ENCODE measurements at places on chromosomes 12 and 14.
A peak's percentile ranks its signal among the peaks of the same experiment; 100 is the strongest.

DNA sequence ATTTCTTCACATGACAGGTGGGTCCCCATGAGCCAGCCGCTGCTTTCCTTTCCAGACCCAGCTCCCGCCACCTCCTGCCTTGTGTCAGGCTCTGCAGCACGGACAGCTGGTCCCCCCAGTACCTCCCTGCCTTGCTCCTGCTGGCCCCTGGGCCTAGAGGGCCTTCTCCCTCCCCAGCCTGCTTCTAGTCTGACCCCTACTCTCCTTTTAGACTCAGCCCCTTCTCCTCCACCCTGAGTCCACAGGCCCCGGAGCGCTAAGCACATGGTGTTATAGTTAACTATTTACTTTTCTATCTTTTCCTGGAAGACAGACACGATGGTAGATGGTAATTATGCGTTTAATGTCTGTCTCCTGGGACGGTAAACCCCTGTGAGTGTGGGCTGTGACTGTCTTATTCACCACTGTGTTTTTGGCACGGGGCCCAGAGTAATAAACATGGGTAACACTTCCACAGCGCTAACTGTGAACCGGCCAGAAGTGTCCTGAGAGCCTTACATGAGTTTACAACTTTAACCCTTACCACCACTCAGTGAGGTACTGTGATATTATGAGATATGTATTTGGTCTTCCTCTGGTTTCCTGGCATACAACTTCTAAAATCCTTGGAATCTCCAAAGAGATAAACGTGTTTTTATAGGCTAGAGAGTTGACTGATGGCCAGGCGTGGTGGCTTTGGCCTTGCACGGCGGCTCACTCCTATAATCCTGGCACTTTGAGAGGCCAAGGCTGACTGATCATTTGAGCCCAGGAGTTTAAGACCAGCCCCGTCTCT is 41.2 kb downstream of the DGLUCY start:
- DNase-seq = no peak

- DNase-seq = no peak
Measured at GRCh38 chr12:32568228-32568627, 110.9 kb upstream of the DNM1L start.

GRCh38 chr14:24329073-24329663 is 5.7 kb downstream of the ADCY4 start:
- DNase-seq = no peak

- DNase-seq = no peak
Measured at GRCh38 chr12:94832780-94833681, 170.5 kb downstream of the NDUFA12 start.

DNA sequence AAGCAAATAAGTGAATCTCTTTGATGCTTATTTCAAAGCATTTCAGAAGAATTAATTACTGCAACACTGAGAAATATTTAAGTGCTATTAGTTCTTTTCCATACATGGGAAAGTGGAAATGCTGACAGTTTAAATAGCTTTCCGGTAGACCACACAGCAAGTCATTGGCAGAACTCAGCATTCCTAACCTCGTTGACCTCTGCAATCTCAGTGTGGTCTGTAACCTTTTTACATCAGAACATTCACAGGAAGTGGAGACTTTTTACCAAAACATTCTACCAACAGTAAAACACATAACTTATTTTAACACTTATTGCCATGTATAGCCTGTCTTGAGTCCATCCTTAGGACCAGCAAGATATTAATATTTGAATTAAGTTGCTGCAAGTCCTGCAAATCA is 249.5 kb upstream of the DCN start:
- DNase-seq = no peak

DNA sequence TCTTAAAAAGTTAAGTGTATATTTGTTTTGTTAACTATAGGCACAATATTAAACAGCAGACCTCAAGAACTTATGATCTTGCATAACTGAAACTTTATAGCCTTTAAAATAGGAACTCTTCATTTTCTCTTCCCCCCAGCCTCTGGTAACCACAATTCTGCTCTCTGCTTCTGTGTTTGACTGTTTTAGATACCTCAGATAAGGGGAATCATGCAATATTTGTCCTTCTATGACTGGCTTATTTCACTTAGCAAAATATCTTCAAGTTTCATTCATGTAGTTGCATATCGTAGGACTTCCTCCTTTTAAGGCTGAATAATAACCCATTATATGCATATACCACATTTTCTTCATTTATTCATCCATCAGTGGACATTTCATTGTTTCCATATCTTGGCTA is 131.3 kb downstream of the PTPRO start:
- no peak for DNase-seq

GRCh38 chr14:23442721-23443356 is 7.4 kb upstream of the MYH7 start:
- DNase-seq = no peak

DNA sequence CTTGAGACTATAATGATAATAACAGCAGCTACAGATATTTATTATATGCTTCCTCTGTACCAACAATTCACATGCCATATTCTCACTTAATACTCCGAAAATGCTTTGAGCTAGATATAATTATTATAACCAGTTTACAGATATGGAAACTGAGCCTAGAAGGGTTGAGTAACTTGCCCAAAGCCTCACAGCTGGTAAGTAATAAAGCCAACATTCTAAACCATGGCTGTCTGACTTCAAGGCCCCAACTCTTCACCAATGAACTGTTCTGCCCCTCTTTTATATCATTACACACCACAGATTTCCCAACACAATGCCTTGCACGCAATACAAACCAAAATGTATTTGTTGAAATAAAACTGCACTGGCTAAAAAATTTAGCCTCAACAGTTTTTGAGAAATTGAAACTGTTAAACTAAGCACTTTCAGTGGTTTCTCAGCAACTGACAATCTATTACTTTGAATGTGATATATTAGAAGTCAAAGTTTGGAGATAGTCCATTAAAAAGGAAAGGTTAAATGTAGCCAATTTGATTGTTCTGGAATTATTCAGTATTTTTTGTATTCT is 222.5 kb upstream of the ARHGAP5 start:
- no peak for DNase-seq

DNA sequence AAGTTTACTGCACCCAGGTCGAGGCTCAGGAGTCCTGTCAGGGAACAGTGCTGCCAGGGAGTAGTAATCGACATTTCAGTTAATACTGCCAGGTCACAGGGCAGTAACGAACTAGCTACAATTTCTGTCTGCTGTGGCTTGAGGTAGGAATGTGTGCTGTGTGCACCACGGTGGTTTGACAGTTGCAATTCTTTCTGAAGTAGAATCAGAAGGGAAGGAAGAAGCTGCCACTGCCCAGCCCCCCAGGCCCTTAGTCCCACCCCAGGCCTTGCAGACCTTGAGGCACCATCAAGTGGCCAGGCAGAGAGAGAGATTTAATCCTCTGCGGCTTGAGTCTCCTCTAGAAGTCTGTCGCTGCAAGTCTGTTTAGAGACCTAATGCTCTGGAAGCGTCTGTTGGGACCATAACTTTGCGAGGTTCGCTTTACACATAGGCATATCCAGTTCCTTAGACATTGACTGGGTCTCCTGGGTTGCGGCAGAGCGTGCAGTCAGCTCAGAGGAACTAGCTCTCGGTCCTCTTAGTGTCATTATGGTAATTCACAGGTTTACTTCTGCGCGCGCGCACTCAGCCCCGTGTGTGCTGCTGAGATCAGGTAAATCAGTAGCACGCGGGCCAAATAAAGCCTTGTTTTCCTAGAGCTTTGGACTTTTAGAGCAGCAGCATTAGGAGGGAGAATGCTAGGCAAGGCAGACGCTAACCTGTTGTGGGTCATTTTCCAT is 9.8 kb downstream of the NKX2-1 start:
- DNase-seq = no peak

GRCh38 chr12:25186788-25187402 is 8.1 kb downstream of the DNAI7 start:
- no peak for DNase-seq

DNA sequence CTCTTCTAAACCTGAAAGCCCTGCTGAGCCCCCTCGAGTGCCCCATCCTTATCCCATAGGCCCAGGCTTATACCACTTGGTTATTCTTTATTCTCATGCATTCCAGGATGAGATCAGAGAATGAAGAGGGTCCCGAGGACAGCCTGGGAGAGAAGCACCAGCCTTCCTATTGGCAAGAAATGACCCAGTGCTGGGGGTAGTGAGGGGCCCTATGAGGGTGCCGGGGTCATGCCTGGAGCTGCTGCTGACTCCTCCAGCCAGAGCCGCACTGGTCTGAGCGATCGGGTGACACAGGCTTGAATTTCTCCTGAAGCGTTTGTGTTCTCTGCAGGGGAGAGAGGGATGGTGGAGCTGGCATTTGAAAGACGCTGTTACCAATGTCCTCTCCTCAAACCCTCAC is 18.1 kb downstream of the MORN3 start:
- no peak for DNase-seq

DNA sequence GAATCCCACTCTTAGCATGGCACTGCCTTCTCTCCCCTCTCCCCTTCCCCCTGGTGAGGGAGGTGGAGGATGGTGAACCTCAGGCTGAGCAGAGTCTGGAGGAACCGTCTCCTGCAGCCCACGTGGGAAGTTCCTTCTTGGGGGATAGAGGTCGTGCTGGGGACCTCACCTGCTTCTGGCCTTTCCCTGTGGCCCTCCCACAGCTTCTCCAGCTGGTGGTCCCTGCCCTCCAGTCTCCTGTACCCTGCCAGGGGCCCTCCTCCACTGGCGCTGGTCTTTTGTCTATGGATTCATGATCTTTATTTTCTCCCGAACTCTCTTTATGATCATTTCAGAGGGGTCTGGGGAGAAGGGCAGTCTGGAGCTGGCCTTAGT is 9.0 kb upstream of the MTA1 start:
- DNase-seq = no peak

- no peak for DNase-seq
Measured at GRCh38 chr14:28059254-28059653, 707.3 kb upstream of the FOXG1 start.

GRCh38 chr14:61090432-61091216 is 109.6 kb downstream of the SLC38A6 start:
- no peak for DNase-seq

DNA sequence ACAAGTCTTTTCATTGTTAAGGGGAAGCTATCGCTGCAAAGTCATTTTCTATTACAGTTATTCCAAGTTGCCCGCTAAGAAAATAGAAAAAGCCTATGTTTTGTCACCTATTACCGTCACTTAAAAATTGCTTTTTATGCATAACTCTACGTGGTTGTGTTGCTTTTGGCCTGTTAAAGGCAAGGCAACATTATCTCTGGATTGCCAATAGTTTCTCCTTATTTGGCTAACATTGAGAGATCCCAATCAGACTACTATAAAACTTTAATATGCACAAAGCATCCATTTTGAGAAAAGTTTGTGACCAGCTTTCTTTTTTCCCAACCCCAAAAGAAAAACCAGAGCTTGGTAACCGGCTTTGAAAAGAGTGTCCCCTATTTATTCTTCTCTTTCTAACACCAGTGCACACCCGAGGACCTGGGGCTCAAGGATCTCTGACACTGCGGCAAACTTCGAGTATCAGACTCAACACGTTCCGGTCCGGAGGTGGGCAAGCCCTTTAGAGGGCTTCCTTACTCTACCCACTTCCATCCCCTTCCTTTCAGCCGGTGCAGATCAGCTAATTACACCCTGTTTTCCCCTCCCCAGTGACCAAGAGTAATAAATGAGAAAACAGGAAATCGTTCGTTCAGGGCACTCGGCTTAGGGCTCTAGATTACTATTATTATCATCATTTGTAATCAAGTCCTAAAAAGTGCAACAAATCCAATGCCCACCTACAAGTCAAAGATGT is 1.2 kb downstream of the PPP1R12A start:
- peak; percentile 1 for DNase-seq

DNA sequence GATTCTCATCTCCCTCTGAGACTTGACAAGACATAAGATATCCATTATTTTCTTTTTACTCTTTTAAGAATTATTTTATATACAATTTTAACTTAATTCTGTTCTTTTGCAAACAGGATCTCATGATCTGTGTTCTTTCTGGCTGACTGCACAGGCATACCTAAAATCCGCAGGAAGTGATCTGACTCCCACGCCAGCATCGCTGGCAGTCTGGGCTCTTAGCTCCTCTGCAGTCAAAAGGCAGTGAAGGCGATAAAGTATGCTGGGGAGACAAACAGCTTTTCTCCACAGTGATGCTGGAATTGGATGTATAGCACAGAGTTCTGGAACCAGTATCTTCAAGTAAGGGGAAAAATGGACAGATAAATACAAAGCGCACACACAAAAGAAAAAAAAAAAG is 52.4 kb downstream of the DICER1 start:
- no peak for DNase-seq

GRCh38 chr12:25957793-25958427 is 572 bp upstream of the RASSF8 start:
- no peak for DNase-seq

DNA sequence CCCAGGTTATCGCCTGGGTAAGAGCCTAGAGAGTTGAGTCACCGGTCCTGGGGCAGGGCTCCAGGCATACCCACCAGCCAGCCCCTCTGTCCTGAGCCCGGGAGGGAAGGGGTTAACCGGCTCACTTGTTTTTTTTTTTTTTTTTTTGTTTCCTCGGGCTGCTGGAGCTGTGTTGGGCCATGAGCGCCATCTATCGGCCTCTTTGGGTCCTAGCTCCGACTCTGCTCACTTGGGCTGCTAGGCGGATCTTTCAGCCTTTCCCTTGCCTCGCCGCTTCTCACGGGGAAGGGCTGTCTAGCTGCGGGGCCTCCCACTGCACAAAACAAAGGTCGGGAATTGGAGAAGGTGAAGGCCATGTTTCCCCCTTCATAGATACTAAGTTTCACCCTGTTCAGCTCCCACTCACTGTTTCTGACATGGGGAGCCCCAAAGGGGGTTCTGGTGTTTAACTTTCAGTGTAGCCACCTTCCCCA is 2.8 kb upstream of the SMUG1 start:
- peak; percentile 71 for DNase-seq

- DNase-seq = no peak
Measured at GRCh38 chr14:55382483-55382882, 29.1 kb downstream of the ATG14 start.

DNA sequence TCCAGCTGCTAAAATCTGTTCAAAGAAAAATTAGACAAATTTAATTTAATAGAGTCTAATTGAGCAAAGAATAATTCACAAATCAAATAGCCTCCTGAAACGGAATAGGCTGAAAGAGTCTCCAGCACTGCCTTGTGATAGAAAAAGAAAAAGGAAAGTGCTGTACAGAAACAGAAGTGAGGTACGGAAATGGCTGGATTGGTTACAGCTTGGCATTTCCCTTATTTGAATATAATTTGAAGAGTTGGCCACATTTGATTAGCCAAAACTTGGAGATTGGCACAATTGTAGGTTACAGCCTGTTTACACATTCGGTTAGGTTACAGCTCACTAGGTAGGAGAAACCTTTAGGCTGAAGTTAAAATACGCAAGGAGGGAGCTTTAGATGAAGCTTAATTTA is 24.8 kb upstream of the PCED1B start:
- no peak for DNase-seq

DNA sequence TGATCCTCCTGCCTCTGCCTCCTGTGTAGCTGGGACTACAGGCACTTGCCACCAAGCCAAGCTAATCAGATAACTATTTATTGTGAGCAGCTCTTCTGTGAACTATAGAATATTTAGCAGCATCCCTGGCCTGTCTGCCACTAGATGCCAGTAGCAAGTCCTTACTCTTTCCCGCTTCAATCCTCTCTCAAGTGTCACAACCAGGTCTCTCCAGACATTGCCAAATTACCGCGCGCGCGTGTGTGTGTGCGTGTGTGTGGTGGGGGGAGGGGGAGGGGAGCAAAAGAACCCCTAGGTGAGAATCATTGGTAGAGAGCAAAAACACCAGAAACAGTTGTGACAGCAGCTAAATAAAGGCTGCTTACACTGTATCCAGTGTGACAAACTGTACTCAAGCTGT is 49.9 kb downstream of the PPP2R5E start:
- no peak for DNase-seq
